ENCODE measurements at places on chromosomes 4 and X.

GRCh38 chr4:7744142-7744804 is 195.4 kb downstream of the AFAP1 start:
- no peak for DNase-seq

GRCh38 chr4:52259978-52260377 is 208.9 kb downstream of the SPATA18 start:
- no peak for DNase-seq

- DNase-seq, result no peak
Observed at GRCh38 chr4:143202824-143203223, 18.1 kb downstream of the USP38 start.

- DNase-seq, result no peak
Observed at GRCh38 chr4:83189631-83190136, 75.2 kb upstream of the PLAC8 start.

GRCh38 chr4:35604724-35605123 is 639.6 kb downstream of the ARAP2 start:
- no peak for DNase-seq

DNA sequence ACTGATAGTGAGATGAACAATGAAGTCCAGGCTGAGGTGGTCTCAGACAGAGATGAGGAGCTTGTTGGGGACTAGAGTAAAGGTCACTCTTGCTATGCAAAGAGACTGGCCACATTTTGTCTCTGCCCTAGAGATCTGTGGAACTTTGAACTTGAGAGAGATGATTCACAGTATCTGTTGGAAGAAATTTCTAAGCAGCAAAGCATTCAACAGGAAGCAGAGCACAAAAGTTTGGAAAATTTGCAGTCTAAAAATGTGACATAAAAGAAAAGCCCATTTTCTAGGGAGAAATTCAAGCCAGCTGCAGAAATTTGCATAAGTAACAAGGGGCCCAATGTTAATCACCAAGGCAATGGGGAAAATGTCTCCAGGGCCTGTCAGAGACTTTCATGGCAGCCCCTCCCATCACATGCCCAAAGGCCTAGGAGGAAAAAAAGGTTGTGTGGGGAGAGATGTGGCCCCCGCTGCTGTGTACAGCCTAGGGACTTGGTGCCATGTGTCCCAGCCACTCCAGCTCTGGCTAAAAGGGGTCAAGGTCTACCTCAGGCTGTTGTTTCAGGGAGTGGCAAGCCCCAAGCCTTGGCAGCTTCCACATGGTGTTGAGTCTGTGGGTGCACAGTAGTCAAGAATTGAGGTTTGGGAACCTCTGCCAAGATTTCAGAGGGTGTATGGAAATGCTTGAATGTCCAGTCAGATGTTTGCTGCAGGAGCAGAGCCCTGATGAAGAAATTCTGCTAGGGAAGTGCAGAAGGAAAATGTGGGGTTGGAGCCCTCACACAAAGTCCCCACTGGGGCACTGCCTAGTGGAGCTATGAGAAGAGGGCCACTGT is 262.8 kb downstream of the DKK2 start:
- no peak for DNase-seq

DNA sequence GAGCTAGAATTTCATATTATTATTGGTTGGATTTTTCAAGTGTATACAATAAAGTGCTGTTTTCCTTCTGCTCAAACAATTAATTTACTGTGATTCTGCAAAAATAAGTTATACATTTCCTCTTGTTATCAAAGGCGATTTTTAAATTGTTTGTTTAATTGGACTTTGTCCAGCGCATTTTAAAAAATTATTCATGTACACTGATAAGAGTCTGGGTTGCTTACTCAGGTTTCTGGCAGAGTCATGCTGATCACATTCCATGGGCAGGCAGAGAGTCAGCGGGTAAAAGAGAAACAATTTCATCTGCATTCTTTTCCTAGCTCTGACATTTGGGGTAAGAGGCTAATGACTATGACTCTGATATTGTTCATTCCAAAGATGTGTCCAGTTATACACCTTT is 8.9 kb downstream of the FAT4 start:
- DNase-seq, result no peak

- no peak for DNase-seq
Observed at GRCh38 chr4:5018603-5019002, 655 bp downstream of the CYTL1 start.

- no peak for DNase-seq
Observed at GRCh38 chr4:108473163-108473720, 147.1 kb upstream of the RPL34 start.

DNA sequence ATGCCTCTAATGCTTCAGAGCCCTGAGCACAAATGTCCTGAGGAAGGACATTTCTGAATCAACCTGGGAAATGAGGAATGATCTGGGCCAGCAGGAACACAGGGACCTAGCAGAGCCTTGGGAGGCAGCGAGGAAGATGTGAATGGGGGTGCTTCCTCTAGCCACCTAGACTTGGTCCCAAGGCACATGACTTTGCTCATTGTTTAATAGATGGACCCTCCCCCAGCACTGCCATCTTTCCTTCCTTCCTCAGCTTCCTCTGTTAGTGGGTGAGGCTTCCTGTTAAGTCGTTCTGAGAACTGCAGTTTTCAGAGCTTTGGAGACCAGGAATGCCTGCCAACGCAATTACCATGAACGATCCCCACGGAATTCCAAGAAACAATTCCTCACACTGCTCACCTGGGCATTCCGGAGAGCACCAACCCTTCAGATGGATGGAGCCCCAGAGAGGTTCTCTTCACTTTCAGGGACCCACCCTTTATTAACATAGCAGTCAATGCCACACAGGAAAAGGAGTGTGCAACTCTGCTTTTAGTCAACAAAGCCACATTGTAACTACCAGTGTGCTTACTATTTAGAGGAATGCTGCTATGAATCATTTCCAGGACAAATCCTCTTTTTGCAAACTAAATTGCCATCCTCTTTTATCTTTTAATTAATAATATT is 48.5 kb upstream of the STIM2 start:
- DNase-seq, result no peak

DNA sequence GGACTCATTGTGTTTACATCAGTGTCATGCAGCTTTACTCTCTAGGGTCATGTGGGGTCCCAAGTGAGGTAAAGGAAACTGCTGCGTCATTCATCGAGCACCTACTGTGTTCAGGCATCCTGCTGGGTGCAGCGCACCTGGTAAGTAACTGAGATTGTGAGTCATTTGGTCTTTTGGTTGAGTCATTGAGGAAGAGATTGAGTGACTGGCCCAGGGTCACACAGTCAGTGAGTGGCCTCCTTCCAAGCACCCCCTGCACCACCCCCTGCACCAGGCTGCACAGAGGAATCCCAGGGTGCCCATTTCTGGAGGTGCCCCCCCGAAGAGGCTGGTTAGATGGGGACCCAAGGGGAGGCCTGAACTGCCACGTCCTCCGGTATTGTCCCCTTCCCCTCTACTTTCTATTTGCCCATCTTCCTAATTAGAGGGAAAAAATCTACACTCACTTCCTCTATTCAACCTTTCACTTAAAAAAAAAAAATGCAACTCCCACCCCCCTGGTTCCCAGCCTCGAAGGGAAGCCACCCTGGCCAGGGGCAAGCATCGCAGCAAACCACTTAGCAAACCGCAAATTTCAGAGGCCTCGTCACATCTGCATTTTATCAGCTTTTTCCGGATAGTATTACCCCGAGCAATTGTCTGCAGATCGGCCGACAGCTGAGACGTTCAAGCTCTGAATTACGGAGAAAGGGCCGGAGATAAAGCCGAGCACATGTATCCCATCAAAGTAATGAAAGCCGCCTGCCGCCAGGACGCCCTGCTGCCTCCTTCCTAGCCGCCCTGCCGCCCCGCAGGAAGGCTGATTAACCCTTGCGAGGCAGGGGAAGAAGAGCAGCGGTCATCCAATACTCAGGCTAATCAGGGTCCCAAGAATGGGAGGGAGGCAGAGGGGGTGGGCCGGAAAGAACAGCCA is 96.3 kb upstream of the MSX1 start:
- DNase-seq, result no peak

DNA sequence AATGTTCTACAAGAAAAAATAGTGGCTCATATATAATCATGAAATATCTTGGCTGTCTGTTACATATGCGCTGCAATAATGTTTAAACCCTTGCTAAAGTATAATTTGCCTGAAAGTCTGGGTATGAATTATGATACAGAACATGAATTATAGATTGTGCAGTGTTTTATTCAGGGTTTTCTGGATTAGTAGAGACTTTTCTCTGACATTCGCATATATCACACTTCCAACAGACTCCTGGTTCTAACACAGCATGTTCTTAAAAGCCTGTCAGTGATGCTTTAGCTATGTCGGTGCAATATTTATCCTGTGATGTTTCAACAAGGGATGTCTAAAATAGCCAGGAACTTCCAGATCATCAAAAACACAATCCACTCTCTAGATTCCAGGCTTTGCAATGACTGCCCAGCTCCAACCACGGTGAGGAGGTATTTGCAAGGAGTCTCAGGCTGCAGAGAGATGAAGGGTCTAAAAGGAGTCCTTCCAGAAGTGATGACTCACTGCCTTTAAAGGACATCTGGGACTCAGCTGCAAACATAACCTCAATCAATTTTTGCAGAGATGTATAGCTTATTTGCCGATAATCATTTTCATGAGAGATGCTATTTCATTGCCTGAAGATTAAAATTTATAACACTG is 69.4 kb downstream of the RWDD4 start:
- DNase-seq, result no peak

- DNase-seq, result no peak
Observed at GRCh38 chrX:45986971-45987370, 558.2 kb downstream of the ZNF674 start.

- DNase-seq, result no peak
Observed at GRCh38 chr4:108635070-108635655, 14.8 kb downstream of the RPL34 start.

- no peak for DNase-seq
Observed at GRCh38 chr4:152699313-152699712, 19.5 kb upstream of the TMEM154 start.

DNA sequence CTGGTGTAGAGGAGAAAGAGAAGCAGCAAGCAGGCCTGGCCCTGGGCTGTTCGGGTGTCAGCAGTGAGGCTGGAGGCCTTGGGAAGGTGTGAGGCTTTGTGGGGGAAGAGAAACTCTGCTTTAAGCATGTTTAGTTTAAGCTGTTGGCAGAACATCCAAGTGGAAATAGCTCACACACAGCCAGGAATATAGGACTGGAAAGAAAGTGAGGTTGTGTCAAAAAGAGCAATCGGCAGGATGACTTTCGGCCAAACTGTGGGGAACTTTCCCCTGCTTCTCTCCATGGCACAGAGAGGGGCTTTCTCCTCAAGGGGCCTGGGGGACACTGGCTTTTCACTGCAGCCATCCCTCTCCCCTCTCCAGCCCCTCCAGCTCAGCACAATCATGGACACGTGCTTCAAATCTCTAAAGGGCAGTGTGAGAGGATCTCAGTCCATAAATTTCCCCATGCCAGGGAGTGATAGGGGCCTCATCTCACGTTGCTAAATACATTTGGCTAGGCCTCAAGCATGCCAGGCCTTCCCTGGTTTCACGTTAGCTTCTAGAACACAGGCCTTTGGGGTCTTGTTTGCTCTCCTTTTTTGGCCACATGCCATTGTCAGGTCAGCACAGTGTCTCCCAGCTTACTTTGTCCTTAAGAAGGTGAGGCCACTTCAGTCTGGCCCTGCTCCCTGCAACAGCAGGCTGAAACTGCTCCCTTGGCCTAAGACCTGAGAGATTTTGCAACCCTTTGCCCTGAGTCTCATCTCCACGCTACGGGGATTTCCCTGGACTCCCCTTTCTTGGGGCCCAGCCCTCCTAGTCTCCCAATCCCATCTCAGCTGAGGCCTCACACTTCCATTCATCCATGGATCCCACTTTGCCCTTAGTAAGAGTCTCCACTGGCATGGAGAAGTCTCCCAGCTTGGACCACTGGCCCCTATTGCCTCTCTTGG is 8.3 kb upstream of the CITED1 start:
- DNase-seq, result no peak

DNA sequence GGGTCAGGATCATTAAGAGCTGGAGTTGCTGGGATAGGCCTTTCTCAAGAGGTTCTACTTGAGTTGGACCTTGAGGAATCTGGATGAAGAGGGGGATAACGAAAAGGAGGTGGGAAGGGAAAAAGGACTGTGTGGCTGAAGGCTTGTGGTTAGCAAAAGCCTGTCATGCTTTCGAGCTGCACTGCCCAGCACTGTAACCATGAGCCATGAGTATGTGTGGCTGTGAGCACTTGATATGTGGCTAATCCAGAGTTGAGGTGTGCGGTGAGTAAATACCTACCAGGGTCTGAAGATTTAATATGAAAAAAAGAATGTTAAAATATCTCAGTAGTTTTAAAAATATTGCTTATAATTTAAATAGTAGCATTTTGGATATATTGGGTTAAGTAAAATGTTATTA is 11.4 kb downstream of the TMEM165 start:
- DNase-seq, result no peak

DNA sequence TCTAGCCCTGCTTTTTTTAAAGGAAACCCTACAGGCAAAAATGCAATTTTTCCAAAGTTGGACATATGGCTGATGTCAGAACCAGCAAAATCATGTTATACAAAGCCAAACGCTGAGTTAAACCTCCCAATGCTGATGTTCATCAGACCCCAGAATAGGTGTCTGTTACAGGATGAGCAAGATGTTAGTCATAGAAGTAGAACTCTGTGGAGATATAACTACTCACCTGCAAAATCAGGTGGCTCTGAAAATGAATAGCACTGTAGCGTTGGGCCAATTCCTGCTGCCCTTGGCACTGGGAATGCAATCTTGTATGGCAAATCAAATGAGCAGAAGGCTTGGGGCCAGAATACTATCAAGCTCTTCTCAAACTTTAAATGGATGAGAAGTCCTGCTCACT is 634.1 kb downstream of the RPA4 start:
- DNase-seq, result no peak

GRCh38 chr4:141643557-141643956 is 7.2 kb downstream of the IL15 start:
- DNase-seq, result no peak

- no peak for DNase-seq
Observed at GRCh38 chr4:111231281-111231680, 608.4 kb upstream of the PITX2 start.

GRCh38 chrX:38375891-38376290 is 23.5 kb downstream of the OTC start:
- DNase-seq, result no peak

- no peak for DNase-seq
Observed at GRCh38 chr4:185878633-185879032, 66.6 kb upstream of the SORBS2 start.

DNA sequence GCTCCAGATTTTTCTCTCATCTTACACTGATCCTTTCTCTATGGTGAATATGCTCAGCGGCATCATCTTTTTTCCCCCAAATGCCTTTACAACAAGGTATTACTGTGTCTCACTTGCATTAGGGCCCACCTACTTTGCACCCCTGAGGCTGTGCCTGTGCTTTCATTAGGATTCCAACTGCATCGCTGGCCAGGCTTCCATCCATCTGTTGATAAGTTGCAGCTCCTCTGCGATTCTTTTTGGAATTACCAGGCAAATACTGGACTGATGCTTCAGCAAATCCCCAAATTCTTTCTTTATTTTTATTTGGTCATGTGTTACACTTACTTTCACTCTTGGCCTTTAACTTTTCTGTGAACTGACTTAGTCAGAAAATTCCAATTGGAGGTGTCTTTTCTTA is 77.3 kb downstream of the AFF2 start:
- DNase-seq, result no peak

DNA sequence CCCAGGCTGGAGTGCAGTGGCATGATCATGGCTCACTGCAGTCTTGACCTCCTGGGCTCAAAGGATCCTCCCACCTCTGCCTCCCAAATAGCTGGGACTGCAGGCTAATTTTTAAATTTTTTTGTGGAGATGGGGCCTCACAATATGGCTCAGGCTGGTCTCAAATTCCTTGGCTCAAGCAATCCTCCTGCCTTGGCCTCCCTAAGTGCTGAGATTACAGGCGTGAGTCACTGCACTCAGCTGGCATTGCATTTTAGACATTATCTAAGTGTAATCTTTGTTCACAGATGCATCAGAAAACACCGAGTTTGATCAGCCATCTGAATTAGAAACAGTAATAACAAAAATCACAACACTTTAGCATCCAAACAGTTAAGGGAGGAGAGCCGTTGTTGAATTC is 53.4 kb upstream of the CBR4 start:
- no peak for DNase-seq

Measured in activated CD8-positive, alpha-beta memory T cell treated with anti-CD3 and anti-CD28 coated beads for 1 hour (primary cell).